PC-3 (cell line): ENCODE measurements at places on chromosomes 4 and X. TPM values are rescaled to one million over a fixed set of nuclear protein-coding genes. Genes with fewer than 3 reads are reported as not detected.

DNA sequence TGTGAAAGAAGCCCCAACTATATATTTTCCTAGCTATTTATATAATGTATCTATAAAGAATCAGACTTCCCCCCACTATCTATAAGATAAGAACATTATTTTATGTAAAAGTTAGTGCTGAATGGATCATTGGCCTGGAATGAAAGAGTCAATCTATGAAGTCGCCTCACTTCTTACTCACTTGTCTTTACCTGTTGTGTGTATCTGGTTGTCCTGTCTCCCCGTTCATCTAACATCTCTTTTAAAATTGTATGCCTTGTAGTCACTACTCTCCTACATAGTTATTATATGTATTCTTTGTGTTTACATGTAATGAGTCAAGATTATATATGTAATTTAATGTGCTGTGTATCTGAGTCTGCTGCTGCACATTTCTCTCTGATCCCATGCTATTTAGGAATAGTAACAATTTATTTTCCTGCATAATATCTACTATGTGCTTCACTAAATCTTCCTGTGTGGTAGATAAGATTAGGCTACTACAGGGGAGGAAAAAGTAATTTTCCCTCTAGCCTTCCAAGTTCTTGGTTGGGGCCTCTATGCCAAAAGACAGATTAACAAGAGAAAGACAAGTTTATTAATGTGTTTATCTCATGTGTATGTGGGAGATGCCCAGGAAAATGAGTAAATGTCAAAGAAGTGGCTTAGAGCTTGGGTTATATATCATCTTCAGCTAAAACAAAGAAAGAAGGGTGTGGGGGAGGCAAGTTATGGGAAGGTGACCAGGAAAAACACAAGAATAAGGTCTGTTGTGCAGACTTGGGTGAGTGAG, 77.6 kb upstream of the FRMPD4 start:
- DNase-seq: peak; percentile 25
- no peak overlapping the region for H3K4me3 ChIP-seq
- H3K36me3 ChIP-seq: no peaks in the 10 kb centered on the region

The GLRA3 gene
- total RNA-seq: not detected in 2 replicates

- no peaks in the 10 kb centered on the region for H3K27me3 ChIP-seq
- DNase-seq: no peak
- H3K27ac ChIP-seq: no peak overlapping the region
- no peaks in the 10 kb centered on the region for H3K4me1 ChIP-seq
- H3K36me3 ChIP-seq: no peaks in the 10 kb centered on the region
- H3K4me3 ChIP-seq: no peak overlapping the region
Observed at GRCh38 chr4:89704651-89705395, 132.1 kb downstream of the SNCA start.

DNA sequence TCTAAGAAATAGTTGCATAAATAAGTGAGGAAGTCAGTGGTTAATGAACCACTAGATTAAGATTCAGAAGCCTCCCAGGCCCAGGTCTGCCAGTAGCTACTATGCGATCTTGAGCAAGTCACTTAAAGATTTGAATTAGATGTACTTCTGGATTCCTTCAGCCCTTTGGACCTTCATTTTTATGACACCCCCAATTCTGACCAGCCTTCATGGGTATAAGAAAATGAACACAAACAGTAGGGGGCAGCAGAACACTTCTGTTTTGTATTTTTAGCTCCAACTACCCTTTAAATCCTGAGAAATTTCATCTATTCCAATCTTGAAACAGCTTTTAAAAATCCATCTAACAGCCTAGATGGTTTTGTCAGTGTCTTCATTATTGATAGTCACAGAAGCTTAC, 19.0 kb downstream of the TMEM47 start:
- peak; percentile 50 for DNase-seq
- H3K27me3 ChIP-seq: no peaks in the 10 kb centered on the region
- no peaks in the 10 kb centered on the region for H3K4me1 ChIP-seq
- H3K36me3 ChIP-seq: no peaks in the 10 kb centered on the region

DNA sequence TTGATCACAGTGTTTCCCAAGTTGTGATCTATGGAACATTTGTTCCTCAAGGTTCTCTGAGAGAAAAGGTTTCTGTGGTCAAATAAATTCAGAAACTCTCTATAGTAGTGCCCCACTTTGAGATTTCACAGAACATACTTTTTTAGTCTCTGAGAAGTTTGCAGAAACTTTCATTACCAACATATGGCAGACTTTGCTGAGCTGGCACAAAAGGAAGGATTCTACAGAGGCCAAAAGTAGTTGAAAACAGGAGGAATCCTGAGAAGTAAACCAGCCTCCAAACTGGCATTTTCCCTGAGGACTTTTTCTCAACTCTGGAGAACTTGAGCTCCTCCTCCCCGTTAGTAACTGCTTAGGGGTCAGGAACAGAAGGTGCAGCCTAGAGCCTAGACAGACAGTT, 117.8 kb upstream of the ESX1 start:
- H3K36me3 ChIP-seq: no peaks in the 10 kb centered on the region
- H3K4me3 ChIP-seq: no peak overlapping the region
- DNase-seq: no peak
- no peak overlapping the region for H3K27ac ChIP-seq
- no peaks in the 10 kb centered on the region for H3K27me3 ChIP-seq
- no peaks in the 10 kb centered on the region for H3K4me1 ChIP-seq

GRCh38 chr4:73538162-73538561, 56.6 kb downstream of the AFM start:
- H3K36me3 ChIP-seq: no peaks in the 10 kb centered on the region
- H3K4me1 ChIP-seq: peaks cover 31% of the 10 kb centered on the region
- no peak for DNase-seq
- no peak overlapping the region for H3K4me3 ChIP-seq

DNA sequence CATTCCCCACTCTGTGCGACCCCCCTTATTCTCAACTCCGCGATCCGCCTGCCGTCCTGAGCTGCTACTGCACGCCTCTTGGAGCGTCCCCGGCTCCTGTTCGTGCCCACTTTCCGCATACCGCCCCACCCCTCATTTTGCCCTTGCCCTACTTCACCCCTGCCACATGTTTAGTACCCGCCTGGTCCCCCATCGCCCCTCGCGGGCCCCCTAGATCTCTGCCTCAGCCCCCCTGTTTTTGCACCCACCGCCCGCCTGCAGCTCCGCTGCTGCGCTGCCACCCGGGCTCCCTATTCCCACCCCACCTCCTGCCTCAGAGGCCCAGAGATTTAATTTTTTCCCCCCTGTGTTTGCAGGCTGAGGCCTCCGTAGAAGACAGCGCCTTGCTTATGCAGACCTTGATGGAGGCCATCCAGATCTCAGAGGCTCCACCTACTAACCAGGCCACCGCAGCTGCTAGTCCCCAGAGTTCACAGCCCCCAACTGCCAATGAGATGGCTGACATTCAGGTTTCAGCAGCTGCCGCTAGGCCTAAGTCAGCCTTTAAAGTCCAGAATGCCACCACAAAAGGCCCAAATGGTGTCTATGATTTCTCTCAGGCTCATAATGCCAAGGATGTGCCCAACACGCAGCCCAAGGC, 1.4 kb downstream of the MAGED1 start:
- no peak for DNase-seq
- H3K4me3 ChIP-seq: peak overlapping the region; percentile 71
- peaks cover 11% of the 10 kb centered on the region; the same call in 1 of the 2 replicates for H3K4me1 ChIP-seq
- H3K27ac ChIP-seq: no peak overlapping the region
- no peaks in the 10 kb centered on the region for H3K27me3 ChIP-seq
- no peaks in the 10 kb centered on the region; the same call in 1 of the 2 replicates for H3K36me3 ChIP-seq

DNA sequence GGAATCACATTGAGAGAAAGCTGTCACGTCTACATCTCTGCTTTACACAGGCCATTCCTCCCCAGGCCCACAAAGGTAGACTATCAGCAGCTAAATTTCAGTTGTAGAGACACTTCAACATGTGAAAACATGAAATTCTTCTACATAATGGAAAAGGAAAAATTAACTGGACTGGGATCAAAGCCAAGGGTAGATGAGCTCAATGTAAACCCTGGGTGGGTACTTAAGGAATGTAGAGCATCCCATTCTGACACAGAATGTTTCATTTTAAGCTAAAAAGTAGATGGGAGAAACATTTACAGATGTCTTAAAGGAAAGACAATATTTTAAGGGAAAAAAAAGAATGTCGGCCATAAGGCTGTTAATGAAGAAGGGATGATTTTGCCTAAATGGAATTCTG, 51.3 kb upstream of the NPNT start:
- H3K36me3 ChIP-seq: no peaks in the 10 kb centered on the region
- H3K4me1 ChIP-seq: peaks cover 7% of the 10 kb centered on the region; the same call in 1 of the 2 replicates
- H3K27ac ChIP-seq: no peak overlapping the region
- DNase-seq: no peak
- no peak overlapping the region for H3K4me3 ChIP-seq

The HPGD gene
- 32.3 and 33.5 TPM in 2 replicates for total RNA-seq

GRCh38 chr4:147822128-147822527, 90.2 kb downstream of the ARHGAP10 start:
- no peak overlapping the region for H3K27ac ChIP-seq
- H3K27me3 ChIP-seq: no peaks in the 10 kb centered on the region
- no peaks in the 10 kb centered on the region for H3K36me3 ChIP-seq
- no peak overlapping the region for H3K4me3 ChIP-seq
- DNase-seq: no peak

DNA sequence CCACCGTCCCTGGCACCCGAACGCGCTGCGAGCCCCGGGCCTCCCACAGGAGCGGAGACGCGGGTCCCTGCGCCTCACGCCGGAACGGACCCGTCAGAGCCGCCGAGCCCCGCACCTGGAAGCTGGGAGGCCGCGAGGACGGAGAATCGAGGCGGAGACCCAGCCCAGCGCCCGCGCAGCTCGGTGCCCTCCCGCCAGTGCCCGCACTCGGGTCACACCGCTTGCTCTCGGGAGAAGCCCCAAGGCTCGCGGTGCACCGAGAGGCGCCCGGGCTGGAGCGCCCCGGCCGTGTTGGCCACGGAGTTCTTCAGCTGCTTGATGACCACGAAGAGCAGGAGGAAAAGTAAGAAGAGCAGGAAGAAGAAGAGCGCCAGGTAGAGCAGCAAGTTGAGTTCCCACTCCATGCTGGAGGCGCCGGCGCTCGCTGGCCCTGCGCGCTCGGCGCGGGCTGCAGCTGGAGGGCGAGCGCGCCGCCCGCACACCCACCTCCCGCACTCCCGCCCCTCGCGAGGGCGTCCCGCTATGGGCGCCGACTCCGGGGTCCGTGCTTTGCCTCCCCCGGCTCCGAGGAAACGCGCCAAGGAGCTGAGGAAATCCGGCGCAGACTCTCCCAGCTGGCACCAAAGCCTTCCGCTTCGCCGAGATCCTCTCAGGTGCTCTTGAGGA, at the start of gene SMIM43:
SMIM43 (minus strand) TSS at position 463 of the 666 bp plus-strand sequence; CDS start at position 404, 59 bp downstream.
- H3K4me3 ChIP-seq: no peak within 1 kb of the TSS
- H3K27ac ChIP-seq: no peak within 1 kb of the TSS
- no peaks in the 10 kb centered on the region for H3K27me3 ChIP-seq
- no peaks in the 10 kb centered on the region for H3K36me3 ChIP-seq
- H3K4me1 ChIP-seq: no peaks in the 10 kb centered on the region; the same call in 1 of the 2 replicates

The PNMA6F gene
- total RNA-seq: not detected in 2 replicates

GRCh38 chrX:78708262-78708661, 39.3 kb upstream of the LPAR4 start:
- no peaks in the 10 kb centered on the region for H3K27me3 ChIP-seq
- H3K4me1 ChIP-seq: no peaks in the 10 kb centered on the region
- no peaks in the 10 kb centered on the region for H3K36me3 ChIP-seq
- no peak overlapping the region for H3K4me3 ChIP-seq
- no peak overlapping the region for H3K27ac ChIP-seq

DNA sequence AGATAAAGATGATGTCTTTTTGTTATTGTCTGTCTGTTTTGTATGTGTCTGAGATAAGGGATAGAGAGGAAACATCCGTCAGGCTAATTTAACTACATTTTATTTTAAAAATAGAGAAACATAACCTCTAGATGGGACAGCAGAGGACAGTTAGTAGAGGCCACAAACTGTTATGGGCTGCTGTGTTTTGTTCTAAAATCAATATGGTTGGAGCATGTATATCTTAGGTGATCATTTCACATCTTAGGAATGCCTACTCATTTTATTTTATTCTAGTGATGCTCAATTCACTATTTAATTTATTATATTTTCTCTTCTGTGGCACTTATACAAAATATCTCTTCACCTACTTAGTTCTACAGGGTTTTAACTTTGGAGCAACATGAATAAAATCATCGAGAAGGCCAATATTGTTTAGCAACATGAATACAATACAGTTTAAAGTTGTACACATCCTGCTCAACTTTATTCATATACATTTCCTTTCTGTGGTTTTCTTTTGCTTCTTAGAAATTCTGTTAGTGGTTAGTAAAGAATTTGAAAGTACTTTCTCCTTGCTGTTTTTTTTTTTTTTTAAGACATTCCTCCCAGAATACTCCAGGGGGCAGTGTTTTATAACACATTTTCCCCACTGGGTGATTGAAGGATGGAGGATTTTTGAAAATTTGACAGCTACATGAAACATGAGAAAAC, 392.9 kb downstream of the UNC5C start:
- H3K27ac ChIP-seq: no peak overlapping the region
- H3K36me3 ChIP-seq: no peaks in the 10 kb centered on the region
- no peaks in the 10 kb centered on the region; the same call in 1 of the 2 replicates for H3K4me1 ChIP-seq
- no peak overlapping the region for H3K4me3 ChIP-seq
- peak; percentile 54 for DNase-seq

DNA sequence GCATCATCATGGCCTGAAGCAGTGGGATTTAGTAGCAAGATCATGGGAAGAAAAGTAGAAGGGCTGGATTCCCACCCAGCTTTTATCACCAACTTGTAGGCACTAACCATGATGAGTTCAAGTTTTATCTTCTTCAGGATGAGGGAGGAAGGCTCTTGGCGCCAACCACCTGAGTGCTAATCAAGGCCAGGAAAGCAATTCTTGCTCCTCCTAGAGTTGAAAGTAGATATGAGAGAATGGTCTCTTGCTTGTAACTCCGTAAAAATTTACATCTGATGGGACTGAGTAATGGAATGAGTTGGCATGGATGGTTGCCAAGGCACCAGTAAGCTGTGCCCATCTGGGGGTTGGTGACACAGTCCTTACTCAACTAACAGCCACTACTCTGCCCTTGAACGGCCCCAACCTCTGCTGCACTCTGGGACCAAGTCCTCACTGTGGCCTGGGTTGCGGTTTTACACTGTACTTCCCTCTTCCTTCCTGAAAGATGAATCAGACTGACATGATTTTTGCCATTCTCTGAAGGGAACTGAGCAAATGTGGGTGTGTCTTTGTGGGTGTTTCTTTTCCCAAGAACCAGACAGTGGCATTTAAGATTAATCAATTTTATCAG, 39.4 kb upstream of the NDP start:
- no peaks in the 10 kb centered on the region for H3K27me3 ChIP-seq
- H3K36me3 ChIP-seq: no peaks in the 10 kb centered on the region
- no peak overlapping the region for H3K4me3 ChIP-seq
- peak overlapping the region; percentile 71 for H3K27ac ChIP-seq
- H3K4me1 ChIP-seq: peaks cover 37% of the 10 kb centered on the region

The PRKG2 gene
- 0.40 and 0.55 TPM in 2 replicates for total RNA-seq

The ZCCHC18 gene
- total RNA-seq: 0.23 and 5.8 TPM in 2 replicates

The GRIA3 gene
- not detected in 2 replicates for total RNA-seq

GRCh38 chrX:94400488-94400887, 726.5 kb downstream of the FAM133A start:
- peak; percentile 11 for DNase-seq
- no peak overlapping the region for H3K27ac ChIP-seq
- no peaks in the 10 kb centered on the region for H3K27me3 ChIP-seq
- no peaks in the 10 kb centered on the region; the same call in 1 of the 2 replicates for H3K36me3 ChIP-seq
- no peak overlapping the region for H3K4me3 ChIP-seq

GRCh38 chr4:110106931-110107296, 91.5 kb downstream of the ELOVL6 start:
- no peaks in the 10 kb centered on the region for H3K36me3 ChIP-seq
- H3K27ac ChIP-seq: peak overlapping the region; percentile 97
- H3K4me1 ChIP-seq: peaks cover 32% of the 10 kb centered on the region
- peak overlapping the region; percentile 57 for H3K4me3 ChIP-seq
- H3K27me3 ChIP-seq: no peaks in the 10 kb centered on the region
- DNase-seq: peak; percentile 68

The GC gene
- not detected in 2 replicates for total RNA-seq

The BANK1 gene
- 1.5 and 1.8 TPM in 2 replicates for total RNA-seq
